CD4-positive, alpha-beta T cell treated with Interleukin-1 beta for 1 hour (primary cell): ENCODE measurements at places on chromosomes 16 and 17.
A peak's percentile ranks its signal among the peaks of the same experiment; 100 is the strongest.

- no peak for DNase-seq
Observed at GRCh38 chr17:9729735-9730420, 61.5 kb downstream of the DHRS7C start.

DNA sequence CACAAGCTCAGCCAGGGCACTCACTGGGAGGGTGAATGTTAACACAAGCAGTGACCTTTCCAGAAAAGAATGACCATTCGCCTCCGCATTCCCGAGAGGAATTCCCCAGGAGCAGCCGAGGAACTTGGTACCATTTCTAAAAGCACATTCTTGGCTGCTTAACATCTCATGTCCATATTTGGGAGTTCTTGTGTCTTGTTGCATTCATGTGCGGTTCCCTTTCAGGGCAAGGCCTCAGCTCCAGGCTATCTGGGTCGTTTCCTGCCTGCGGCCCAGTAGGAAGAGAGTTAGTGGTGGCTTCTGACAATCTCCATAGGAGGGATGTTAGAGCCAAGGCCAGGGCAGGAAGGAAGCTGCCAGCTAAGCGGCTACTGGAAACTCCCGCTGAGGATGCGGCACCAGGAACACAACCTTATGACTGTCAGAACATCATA lies 27.8 kb upstream of the MEAK7 start:
- peak; percentile 17 for DNase-seq

- DNase-seq: peak; percentile 66
Observed at GRCh38 chr17:39667945-39668924, at the start of gene PNMT. Gene PNMT (plus strand): TSS chr17:39668453. CDS start chr17:39668476, 23 bp downstream.

- DNase-seq: peak; percentile 84
Observed at GRCh38 chr16:67514382-67514828, 14.2 kb upstream of the RIPOR1 start.

- no peak for DNase-seq
Observed at GRCh38 chr17:66782851-66783250, 52.1 kb upstream of the CACNG5 start.

DNA sequence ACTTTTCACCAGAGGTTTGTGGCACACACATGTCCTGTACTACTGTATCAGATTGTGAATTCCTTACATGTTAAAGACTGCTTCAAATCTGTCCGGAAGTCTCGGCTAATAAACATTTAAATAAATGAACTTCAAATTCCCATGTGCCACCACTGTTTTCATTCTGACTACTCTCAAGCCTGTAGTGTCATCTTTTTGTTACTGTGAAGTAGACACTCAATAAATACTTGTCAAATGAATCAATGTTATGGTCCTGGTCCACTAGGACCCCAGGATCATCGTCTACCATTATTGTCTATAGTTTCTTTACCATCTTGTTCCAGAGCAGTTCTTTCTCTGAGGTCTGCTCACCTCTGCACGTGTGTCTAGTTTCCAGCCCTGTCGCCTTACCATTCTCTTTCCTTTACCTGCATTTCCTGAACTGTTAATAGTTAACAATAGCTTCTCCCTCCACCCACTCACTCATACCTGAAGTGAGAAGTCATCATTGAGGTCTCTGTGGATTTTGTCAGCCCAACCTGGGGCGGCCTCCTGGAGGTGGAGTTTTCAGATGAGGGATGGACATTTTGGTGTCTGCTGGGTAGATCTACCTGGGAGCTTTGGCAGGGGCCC lies 333.0 kb downstream of the SEC14L1 start:
- no peak for DNase-seq

DNA sequence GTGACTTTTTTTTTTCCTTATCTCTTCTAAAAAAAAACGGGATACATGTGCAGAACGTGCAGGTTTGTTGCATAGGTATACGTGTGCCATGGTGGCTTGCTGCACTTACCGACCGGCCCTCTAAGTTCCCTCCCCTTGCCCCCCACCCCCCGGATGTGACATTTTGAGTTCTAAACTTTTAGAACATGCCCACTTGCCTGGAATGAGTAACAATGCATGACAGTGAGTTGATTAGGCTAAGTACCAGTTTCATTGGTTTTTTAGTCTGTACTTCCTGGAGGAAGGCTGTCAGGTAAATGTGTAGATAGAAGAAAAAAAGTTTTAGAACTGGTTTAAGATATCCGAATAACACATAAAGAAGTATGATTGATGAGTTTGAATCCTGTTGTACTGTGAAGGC lies 4.0 kb downstream of the BPTF start:
- DNase-seq: peak; percentile 32

DNA sequence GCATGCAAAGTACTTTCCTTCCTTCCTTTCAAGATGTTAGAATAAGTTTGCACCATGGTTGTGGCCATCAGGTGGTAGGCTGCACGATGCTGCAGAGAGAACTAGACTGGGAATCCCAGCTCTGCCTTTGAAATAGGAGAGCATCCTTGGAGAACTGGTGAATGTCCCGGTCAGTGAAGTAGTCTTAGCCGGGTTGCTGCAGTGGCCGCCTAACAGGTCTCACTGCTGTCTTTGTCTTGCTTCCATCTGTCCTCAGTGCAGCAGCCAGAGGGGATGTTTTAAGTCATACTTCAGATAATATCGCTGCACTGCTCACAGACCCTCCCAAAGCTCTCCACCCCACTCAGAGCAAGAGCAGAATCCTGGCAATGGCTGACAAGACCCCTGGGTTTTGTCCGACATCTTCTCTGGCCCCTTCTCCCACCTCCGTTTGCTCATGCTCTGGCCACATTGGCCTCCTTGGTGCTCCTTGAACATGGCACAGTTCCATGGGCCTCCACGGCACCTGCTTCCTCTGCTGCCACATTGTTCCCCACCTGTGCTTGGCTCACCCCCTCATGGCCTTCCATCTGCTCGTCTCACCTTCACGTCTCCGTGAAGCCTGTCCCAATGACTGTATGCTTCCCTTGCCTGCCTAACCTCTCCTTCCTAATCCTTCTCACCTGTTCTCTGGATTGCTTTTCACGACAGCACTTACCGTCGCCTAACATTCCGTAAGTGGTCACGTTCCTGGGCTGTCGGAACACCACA lies 439.8 kb downstream of the UTP18 start:
- DNase-seq: no peak

GRCh38 chr16:66289986-66290385 lies 76.5 kb upstream of the CDH5 start:
- no peak for DNase-seq

DNA sequence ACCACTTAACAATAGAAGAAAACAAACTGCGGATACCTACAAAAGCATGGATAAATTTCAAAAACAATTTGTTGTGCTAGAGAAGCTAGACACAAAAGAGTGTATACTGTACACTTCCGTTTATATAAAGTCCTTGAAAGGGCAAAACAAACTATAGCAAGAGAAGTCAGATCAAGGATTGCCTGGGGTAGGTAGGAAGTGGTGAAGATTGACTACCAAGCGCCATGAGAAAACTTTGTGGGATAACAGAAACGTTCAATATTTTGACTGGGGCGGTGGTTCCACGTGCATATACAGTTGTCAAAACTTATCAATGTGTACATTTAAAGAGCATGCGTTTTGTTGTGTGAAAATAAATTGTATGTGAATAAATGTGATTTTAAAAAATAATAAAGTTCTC lies 55.6 kb upstream of the CCL2 start:
- no peak for DNase-seq

DNA sequence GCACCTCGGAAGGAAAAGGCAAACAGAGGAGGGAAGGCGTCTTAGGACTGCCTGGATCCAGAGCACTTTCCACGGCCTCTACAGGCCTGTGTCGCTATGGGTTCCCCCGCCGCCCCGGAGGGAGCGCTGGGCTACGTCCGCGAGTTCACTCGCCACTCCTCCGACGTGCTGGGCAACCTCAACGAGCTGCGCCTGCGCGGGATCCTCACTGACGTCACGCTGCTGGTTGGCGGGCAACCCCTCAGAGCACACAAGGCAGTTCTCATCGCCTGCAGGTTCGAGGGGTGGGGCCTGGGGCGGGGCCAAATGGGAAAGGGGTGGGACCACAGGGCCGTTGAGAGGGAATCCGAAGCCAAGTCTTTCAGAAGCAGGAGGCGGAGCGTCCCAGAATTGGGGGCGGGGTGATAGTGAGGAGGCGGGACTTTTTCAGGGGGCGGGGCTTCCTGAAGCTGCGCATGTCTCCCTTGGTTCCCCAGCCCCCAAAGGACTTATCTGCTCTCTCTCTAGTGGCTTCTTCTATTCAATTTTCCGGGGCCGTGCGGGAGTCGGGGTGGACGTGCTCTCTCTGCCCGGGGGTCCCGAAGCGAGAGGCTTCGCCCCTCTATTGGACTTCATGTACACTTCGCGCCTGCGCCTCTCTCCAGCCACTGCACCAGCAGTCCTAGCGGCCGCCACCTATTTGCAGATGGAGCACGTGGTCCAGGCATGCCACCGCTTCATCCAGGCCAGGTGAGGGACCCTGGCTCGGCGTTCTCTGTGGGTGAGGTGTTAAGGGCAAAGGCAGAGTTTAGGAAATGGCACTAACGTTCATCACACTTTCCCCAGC lies 939 bp downstream of the BCL6B start:
- peak; percentile 98 for DNase-seq

GRCh38 chr16:64478252-64478906 lies 643.5 kb downstream of the CDH11 start:
- DNase-seq: no peak

DNA sequence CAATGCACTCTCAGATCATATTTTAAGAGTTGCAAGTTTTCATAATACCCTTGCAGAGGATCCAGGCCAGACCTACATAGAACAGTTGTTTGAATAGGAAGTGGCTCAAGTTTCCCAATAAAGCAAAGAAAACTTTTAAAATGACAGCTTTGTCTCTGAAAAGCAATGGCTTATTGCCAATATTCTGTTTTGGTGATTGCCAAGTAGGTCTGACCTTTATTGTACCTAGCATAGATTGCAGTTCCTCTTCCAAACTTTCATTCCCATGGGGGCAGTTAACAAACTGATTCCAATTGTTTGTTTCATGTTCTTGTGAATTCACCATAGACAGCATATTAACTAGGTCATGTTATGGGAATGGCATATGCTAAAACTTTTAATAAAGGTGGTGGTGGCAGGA lies 664.6 kb upstream of the CA10 start:
- DNase-seq: no peak

- no peak for DNase-seq
Observed at GRCh38 chr17:67676305-67676704, 41.4 kb upstream of the NOL11 start.

DNA sequence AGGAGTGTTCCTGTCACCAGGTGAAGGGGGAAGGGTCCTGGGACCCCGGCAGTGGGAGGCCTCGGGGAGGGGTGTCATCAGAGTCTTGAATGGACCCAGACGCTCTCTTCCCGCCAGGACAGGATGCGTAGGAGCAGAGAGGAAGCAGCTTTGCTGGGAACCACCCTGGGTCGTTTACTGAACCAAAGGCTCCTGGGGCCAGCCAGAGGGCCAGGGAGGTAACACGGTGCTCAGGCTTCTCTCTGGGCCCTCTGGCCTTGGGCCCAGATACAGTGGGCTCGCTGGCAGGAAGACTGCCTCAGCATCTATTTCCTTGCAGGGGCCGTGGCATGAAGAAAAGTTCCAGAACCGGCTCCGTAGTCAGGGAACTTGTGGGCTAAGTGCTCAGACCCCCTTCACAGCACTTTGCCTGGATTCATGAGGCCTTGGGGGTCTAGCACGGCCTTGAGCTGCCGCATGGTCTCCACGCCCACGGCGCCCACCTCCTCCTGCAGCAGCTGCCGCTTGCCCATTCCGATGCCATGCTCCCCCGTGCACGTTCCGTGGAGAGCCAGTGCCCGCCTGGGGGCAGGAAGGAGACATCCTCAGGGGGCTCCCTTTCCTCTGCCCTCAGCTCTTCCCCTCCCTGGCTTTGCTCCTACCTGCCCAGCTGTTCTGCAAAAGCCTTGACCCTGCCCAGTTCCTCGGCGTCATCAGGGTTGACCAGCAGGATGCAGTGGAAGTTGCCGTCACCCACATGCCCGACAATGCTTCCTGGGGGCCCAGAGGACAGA lies 4.4 kb downstream of the LDHD start:
- no peak for DNase-seq

DNA sequence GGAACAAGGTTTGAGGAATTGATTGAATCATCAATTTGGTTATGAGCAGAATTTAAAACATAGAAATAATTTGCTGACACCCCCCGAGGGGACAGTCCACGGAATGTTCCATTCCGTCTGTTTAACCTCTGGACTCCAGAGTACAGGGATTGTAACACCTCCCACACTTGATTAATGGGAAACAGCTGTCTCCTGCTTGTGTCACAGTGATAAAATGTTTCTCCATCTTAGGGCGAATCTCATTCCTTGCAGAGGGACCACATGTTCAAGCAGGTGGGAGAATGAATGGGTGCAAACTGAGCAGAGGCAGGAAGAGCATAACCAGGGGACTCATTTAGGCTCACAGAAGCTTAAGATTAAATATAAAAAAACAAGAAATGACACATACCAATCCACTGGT lies 249.5 kb upstream of the RBFOX1 start:
- DNase-seq: no peak

- no peak for DNase-seq
Observed at GRCh38 chr17:18321309-18321708, 6.2 kb downstream of the SMCR8 start.

GRCh38 chr17:39872751-39873150 lies 4.7 kb downstream of the ZPBP2 start:
- no peak for DNase-seq

DNA sequence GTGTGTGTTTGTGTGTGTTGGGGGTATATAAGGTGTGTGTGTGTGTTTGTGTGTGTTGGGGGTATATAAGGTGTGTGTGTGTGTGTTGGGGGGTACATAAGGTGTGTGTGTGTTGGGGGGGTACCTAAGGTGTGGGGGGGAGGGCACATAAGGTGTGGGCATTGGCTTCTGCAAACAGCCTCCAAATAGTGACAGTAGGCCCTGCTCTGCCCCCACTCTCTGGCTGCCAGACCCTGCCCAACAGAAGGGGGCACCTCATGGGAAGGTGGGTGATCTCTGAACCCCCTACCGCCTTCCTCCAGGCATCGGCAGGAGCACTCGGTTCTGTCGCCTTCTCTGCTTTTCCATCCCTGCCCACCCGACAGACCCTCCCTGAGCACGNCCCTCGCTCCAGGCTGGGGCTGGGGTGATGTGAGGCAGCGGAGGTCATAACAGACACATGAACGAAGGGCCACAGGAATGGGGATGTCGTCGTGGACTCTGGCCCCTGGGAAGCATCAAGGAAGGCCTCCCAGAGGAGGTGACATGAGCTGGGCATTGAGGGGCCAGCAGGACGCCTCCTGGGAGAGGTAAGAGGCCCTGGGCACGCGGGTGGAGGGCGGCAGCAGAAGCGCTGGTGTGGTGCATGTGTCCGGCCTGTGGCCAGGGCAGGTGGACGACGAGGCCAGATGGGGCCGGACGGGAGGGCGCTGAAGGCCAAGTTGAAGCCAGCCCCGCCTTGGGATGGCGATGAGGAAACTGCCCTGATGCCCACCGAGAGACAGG lies 136.6 kb upstream of the RPH3AL start:
- peak; percentile 34 for DNase-seq

GRCh38 chr17:78783711-78784324 lies 1.7 kb upstream of the CYTH1 start:
- no peak for DNase-seq

DNA sequence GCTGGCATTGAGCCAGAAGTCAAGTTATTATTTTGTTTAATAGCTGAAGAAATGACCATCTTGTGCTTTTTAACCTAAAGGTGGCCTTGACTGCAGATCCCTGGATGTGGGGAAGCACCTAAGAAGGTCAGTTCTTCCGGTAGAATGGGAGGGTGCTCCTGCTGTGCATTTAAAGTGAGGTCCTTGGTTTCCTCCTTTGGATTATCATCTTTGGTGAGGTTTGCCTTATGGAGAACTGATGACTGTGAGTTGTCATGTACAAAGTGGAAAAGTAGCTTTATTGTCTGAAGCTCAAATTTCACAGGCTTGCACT lies 66.5 kb downstream of the PCTP start:
- no peak for DNase-seq

- peak; percentile 82 for DNase-seq
Observed at GRCh38 chr16:23510164-23510914, at the start of gene GGA2. Gene GGA2 (minus strand): TSS chr16:23510494. CDS start chr16:23510411, 83 bp downstream.

- DNase-seq: no peak
Observed at GRCh38 chr16:81158964-81159363, 62.8 kb upstream of the GCSH start.
